Foreskin fibroblast (primary cell): ENCODE measurements at places on chromosomes 7 and 10.

GRCh38 chr7:2720024-2720423 lies 32.0 kb downstream of the AMZ1 start:
- DNase-seq = no peak

DNA sequence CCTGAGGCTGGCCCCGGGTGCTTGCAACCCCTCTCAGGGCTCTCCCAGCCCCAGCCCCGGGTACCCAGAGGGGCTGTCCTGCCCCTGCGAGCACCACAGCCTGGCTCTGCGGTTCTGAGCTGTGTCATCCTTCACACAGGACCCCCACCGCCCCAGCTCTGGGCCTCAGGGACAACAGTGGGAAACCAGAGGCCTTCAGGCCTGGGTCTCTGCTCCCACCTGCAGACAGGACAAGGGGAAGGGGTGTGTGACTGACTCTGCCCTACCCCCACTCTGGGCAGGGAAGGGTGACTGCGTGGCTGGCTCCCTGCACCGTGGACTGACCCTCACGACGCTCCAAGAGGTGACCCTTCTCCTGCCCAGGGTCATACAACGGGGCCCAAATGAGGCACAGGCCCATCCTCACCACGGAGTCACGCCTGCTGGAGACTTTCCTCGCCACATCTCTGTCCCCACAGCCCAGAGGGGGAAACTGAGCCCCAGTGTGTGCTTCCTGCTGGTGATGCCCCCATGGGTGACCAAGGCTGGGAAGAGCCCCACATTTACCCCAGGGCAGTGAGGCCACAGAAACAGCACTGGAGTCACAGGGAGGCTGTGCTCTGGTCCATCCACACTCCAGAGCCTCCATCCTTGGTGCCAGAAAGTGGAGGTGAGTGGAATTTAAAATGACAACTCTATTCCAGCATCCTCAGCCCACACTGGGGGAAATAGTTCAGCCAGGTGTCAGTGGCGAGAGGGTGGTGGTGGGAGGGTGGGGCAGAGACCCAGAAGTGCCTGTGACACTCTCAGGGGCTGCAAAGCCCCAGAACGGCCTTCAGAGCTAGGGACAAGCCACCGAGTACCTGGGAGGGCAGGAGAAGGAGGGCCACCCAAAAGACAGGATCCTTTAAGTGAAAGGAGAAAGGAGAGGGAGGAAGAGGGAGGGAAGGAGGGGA lies 13.6 kb downstream of the CAMK2B start:
- no peak for DNase-seq

- no peak for DNase-seq
Measured at GRCh38 chr10:31648966-31649365, 279.7 kb downstream of the ARHGAP12 start.

- no peak for DNase-seq
Measured at GRCh38 chr10:88318803-88319202, 264.3 kb downstream of the RNLS start.

- no peak for DNase-seq
Measured at GRCh38 chr7:24912874-24913514, 67.0 kb downstream of the OSBPL3 start.

DNA sequence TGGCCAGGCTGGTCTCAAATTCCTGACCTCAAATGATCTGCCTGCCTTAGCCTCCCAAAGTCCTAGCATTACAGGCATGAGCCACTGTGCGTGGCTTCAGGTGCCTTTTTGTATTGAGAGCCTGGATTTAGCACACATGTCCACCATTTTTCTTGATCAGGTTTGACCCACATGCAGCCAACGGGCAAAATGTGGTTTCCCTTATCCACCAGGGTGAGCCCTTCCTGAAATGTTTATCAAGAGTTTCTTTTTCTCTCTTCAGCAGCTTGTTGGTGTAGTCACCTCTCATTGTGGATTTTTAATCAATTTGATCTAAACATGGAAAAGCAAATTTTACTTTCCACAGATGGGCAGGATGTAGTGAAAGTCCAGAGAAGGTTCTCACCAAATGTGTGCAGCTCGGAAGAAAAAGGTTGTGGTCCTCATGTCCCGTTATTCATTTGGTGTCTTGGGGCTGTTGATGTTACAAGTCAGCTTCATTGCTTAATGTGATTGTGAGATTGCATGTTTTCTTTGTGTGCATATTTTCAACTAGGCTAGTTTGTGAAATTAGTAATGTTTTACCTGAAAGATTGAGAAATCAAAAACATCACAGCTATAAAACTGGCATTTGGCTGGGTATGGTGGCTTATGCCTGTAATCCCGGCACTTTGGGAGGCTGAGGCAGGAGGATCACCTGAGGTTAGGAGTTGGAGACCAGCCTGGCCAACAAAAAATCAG lies 28.9 kb downstream of the GUSB start:
- no peak for DNase-seq

GRCh38 chr7:142345811-142346210 lies 88.0 kb upstream of the PRSS58 start:
- DNase-seq = no peak

DNA sequence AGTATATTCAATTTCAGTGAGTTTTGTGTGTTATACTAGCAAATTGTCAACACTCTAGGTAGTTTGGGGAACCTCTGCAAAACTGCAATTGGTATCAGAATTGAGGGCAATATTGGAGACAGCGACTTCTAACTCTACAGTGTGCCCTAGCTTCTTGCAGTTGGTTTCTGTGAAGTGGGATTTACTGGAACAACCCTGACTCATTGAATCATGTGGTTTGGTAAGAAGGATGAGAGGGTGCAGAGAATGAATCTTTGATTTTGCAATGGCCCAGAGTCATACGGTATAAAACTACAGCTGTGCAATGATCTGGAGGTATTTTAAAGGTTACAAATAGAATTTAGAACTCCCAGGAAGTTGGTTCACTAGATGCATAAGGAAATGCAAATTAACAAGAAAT lies 129.1 kb upstream of the PPP1R3A start:
- peak; percentile 74 for DNase-seq

- DNase-seq = no peak
Measured at GRCh38 chr10:33129996-33130386, 172.0 kb upstream of the ITGB1 start.

GRCh38 chr7:127766831-127767459 lies 115.0 kb downstream of the SND1 start:
- DNase-seq = no peak

DNA sequence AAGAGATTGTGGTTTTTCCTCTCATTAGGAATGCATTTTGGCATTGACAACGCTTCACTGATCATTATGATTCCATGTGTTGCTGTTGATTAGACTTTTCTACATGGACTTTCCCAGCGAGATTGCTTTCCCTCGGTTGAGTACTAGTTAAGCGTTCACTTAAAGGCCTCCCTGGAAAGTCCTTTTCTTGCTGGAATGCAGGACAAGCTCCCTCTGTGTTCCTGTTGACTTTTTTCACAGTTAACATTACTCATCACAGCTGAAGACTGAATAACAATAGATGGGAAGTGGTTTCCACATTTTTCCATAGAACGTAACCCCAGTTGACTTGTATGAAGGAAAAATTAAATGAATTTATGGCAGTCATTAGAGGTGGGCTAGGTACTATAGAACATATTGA lies 2.6 kb upstream of the CAV1 start:
- peak; percentile 87 for DNase-seq

GRCh38 chr7:158539711-158540146 lies 47.9 kb downstream of the PTPRN2 start:
- DNase-seq = no peak

- DNase-seq = no peak
Measured at GRCh38 chr7:122803323-122803722, 82.9 kb downstream of the CADPS2 start.

- DNase-seq = no peak
Measured at GRCh38 chr7:50854247-50854646, 71.6 kb upstream of the GRB10 start.

- peak; percentile 21 for DNase-seq
Measured at GRCh38 chr10:98474628-98475027, 27.9 kb upstream of the HPS1 start.

GRCh38 chr7:101644879-101645278 lies 15.8 kb upstream of the MYL10 start:
- no peak for DNase-seq

DNA sequence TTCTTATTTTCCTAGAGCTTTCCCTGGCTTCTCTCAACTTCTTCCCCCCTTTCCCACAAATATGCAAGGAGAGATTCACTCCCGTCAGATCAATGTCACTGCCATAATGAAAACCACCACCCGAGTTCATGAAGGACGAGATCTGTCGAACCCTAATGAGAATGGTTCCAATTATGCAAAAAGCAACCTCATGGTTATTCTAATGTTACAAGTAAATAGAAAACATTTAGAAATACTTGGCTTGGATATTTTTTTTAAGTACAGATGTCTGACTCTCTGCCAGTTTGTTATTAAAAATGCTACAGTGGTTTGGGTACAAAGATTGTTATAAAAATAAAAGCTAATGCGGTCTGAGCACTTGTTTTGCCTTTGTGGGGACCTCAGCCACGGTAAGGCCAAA lies 25.9 kb upstream of the EMX2 start:
- DNase-seq = no peak

GRCh38 chr7:99141841-99142726 lies 1.8 kb downstream of the SMURF1 start:
- DNase-seq = peak; percentile 58

DNA sequence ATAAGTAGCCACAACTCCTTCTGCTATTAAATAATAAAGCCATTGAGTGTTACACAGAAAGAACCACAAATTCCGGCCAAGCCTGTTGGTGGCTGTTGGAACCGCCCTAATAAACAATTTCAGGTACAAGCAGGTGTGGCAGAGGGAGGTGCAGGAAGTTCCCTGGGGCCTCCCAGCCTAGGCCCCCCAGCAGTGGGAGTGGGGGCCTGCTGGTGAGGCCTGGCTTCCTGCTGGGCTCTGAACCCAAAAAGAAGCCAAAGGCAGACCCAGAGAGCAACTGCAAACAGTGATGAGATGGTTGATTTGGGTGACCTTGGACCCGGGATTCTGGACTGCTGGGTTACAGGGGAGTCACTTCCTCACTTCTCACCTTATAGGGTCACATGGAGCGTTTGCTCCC lies 21.0 kb upstream of the LMTK2 start:
- DNase-seq = no peak

GRCh38 chr7:44213206-44213876 lies 12.6 kb downstream of the YKT6 start:
- no peak for DNase-seq

DNA sequence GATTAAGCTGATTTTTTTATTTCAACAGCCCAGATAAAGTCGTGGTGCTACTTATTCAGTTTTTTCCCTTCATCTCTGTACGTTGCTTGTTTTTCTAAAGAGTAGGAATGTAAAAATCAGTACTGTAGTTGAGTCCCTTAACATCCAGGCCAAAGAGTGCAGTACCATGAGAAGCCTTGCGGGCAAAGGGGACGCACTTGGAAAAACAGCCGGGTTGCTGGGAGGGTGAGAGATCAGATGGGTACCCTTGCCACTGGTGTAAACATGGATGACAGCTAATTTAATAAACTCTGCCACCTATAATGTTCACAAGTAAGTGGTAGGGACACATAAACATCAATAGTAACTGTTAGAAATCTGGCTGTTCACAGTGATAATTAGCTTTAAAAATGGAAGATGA lies 175.9 kb downstream of the POU6F2 start:
- no peak for DNase-seq

DNA sequence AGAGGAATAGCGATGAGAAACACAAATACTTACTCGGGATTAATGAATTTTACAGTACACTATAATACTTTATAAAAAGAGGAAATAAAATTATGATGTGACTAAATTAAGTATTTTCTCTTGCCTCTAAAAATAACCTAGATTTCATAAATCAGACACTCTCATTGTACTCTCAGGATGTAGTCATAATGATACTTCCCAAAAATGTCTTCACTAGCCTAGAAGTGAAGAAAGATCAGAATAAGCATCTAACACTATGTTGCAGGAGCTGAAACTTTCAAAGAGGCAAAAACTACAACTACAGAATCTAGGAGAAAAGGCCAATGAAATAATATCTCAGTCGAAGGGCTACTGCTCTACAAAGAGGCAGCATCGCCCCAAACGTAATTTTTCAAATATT lies 49.4 kb downstream of the DNAJC1 start:
- no peak for DNase-seq

GRCh38 chr7:71251706-71252105 lies 119.8 kb downstream of the GALNT17 start:
- DNase-seq = no peak

GRCh38 chr7:44225566-44226395 lies 25.0 kb downstream of the YKT6 start:
- no peak for DNase-seq

GRCh38 chr10:50593523-50594376 lies 30.0 kb downstream of the SGMS1 start:
- DNase-seq = peak; percentile 93

DNA sequence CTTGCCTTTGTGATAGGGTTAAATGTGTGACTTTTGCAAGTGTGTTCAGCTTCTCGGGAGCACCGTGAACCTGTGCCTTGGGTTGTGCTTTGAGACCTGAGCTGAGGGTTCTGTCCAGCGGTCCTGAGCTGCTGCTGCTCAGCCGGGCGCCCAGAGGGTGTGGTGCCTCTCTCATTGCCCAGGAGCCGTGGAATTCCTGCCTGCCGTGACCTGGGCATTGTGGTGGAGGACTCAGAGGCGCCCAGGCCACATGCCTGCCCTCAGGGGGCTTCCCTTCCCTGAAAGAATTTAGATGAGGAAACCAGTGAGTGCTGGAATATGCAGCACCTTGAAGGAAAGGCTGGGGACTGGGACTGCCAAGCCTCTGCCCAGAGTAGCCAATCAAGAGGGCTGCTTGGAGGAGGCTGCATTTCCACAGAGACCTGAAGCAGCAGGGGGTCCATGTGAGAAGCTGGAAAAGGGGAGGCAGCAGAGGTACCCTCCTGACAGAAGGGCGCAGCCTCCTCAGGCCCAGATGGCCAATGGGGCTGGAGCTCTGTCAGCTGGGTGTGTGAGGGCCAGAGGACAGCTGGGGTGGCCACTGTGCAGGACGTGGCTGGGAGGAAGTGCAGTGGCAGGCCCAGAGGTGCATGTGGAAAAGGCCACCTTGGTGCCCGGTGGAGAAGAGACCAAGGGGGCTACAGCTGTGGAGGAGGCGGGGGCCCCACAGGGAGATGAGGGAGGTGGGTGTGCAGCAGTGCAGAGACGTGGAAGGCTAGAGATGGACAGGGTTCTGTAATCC lies 107.3 kb downstream of the NKX6-2 start:
- no peak for DNase-seq

GRCh38 chr7:75737856-75738603 lies 711 bp downstream of the HIP1 start:
- no peak for DNase-seq

- no peak for DNase-seq
Measured at GRCh38 chr10:34677591-34677990, 137.5 kb downstream of the PARD3 start.

DNA sequence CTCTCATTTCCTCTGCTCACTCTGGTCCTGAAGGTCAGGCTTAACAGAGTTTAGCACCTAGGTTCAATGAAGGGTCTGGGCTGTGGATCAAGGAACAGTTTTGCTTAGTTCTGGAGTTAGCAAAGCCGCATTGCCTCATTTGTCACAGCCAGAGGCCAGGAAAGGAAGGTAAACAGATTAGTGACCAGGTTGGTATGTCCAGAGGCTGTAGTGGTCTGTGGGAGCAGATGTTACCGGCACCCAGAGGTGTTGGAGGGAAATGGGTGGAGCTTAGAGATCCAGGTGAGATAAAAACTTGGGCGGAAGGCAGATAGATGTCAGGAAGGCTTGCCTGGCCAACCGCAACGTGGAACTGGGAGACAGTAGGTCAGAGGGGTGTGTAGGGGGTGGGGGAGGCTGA lies 36.6 kb upstream of the ZMIZ2 start:
- DNase-seq = peak; percentile 38
